Right lung (tissue), 10 donors: ENCODE measurements at places on chromosomes 6 and 20. TPM values are rescaled to one million over a fixed set of nuclear protein-coding genes. Genes with fewer than 3 reads are reported as not detected.

GRCh38 chr6:153218184-153218792 lies 87.2 kb upstream of the RGS17 start:
- DNase-seq = no peak

DNA sequence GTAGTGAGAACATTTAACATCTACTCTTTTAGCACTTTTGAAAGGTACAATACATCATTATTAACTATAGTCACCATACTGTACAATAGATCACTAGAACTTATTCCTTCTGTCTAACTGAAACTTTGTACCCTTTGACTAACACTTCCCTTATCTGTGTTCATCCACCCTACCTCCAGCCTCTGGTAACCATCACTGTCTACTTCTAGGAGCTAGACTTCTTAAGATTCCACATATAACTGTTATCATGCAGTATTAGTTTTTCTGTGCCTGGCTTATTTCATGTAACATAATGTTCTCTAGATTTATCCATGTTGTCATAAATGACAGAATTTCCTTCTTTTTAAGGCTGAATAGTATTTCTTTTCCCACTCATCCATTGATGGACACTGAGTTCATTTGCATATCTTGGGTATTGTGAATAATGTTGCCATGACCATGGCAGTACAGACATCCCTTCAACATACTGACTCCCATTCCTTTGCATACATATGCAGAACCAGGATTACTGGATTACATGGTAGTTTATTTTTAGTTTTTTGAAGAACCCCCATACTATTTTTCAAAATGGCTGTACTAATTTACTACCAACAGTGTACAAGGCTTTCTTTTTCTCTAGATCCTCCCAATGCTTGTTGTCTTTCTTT lies 135.7 kb downstream of the MOXD1 start:
- DNase-seq = no peak

DNA sequence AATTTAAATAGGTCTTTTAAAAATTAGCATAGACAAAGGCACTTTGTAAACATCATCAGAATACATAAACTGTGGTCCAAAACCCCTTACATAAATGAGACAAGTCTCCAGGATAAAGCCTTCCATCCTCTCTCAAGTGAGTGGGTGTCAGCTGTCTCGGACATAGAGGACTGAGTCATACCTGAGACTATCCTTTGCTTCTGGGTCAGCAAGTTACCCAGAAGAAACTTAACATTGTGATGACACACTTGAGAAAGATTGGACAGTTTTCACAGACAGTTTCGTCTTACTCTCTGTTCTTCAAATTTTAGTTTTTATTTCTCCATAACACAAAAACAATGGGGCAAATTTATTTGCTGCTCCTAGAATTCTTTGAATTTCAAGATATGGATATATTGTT lies 838.0 kb downstream of the DHX35 start:
- DNase-seq = no peak

The MYL9 gene
- polyA plus RNA-seq = 177 TPM

The GCNT2 gene
- 20.5 TPM for polyA plus RNA-seq
